ENCODE measurements at places on chromosomes 11 and 22.

DNA sequence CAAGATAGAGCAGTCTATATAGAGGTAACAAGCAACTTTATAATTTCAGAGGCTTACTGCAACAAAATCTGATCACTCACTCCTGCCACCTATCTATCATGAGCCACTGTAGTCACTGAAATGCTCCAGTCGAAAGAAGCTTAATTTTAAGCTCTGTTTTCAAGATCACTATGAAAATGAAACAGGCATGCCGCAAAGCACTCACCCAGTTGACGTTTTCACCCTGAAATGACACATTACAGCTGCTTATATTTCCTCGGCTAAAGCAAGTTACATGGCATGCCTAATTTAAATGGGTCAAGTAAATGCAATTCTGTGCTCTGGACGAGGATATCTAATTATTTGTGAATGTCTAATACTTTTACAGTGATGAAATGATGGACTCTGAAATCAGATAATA is 616.3 kb downstream of the FAM181B start:
- no peak for DNase-seq

GRCh38 chr22:44204739-44205515 is 24.2 kb downstream of the PARVG start:
- DNase-seq = no peak

GRCh38 chr11:9535189-9535781 is 38.2 kb upstream of the WEE1 start:
- DNase-seq = peak; percentile 84

GRCh38 chr22:44567846-44568493 is 69.9 kb upstream of the RTL6 start:
- DNase-seq = no peak

DNA sequence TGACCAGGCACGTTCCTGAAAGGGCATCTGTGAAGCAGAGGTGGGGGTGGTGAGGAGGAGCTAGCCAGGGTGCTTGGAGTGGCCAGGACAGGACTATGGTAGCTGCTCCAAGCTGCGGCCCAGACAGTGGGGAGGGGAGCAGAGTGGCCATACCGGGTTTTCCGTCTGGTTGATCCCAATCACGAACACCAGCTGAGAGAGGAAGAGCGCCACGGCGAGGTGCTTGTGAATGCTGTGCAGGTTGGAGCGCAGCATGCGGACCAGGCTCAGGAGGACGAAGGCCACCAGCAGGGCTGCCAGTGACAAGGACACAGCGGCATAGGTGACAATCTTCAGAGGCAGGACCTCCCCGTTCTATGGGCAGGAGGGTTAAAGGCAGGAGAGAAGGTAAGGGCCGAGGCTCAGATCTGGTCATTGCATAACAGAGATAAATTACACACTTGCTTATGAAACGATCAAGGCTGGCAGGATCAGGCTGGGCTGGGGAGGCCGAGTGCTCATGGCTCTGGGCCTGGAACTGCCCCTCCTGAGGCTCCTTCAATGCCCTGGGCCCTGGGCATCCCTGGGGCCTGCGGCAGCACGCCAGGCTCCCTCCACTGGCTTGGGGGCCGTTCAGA is 41.5 kb downstream of the TRMU start:
- DNase-seq = no peak

DNA sequence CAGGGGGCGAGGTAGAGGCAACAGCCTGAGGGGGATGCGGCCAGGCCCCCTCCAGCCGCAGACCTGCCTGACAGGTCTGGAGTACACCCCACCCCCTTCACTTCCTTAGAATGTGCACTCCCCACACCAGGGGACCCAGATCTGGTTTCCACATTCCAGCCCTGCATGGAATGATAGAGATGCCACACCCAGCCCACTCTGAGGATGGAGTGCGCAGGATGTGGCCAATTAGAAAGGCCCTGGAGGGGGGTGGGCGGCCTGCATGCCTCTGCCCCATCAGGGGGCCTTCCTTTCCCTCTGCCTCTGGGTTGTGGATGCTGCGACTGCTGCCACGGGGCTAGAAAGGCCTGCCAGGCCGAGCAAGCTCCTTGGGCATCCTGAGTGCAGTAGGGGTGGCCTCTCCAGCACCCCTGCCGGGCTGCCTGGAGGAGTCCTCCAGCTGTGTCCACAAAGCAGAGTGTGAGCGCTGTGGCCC is 28.2 kb upstream of the MGAT3 start:
- DNase-seq = no peak

- DNase-seq = no peak
These were observed 13.4 kb upstream of the SEPTIN5 start for GRCh38 chr22:19700790-19701419.

GRCh38 chr11:134532921-134533421 is 120.9 kb upstream of the B3GAT1 start:
- DNase-seq = peak; percentile 64

GRCh38 chr11:76642341-76642740 is 28.2 kb downstream of the LRRC32 start:
- no peak for DNase-seq

All from coronary artery (tissue), 2 donors.